ENCODE measurements at places on chromosomes 1 and 21.

GRCh38 chr1:7679873-7680206, 91.3 kb upstream of the VAMP3 start:
- DNase-seq, result no peak

DNA sequence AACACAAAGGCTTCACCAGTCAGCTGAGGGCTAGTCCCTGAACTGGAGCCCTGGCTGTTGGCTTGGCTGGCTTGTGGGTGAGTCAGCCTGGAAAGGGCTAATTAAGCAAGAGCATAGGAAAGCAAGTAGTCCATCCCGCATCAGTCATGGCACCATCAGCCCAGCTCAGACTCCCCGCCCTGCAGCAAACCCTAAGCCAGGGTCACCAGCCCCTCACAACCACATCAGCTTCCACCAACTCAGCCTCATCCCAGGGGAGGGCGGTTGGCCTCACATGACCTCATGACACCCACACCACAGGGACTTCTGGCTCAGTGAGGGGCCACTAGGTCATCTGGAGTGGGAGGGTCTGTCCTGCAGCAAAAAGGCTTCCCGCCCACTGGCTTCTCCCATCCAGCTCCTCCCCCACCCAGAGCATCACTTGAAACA, 7.0 kb upstream of the SPATC1L start:
- DNase-seq, result no peak

DNA sequence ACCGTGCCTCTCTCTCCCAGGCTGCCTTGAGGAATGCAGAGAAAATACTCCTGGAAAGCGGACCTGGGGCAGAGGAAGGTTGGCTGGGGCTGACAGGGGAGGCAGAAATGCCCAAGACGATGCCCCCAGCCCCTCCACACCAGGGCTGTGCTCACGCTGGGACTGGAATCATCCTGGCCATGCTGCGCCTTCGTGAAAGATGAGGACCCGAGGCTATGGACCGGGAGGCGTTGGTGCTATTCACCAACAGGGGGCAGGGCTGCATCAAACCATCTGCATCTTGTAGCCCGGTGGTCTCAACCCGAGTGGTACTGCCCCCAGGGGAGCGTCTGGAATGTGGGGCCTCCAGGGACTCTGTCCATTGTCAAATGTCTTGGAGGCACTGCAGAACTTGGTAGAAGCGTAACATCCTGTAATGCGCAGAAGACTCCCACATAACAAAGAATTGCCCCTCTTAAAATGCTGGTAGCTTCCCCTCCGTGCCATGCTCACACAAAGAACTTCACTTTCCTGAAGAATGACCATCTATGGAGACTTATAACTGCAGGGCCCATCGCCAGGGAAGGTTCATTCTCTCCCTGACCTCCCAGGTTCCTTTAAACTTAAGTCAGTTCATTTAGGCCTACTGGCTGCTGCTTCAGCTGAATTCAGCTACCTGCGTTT, 251.2 kb downstream of the RRAGC start:
- no peak for DNase-seq

- no peak for DNase-seq
Measured at GRCh38 chr21:15211491-15212133, 146.8 kb upstream of the NRIP1 start.

DNA sequence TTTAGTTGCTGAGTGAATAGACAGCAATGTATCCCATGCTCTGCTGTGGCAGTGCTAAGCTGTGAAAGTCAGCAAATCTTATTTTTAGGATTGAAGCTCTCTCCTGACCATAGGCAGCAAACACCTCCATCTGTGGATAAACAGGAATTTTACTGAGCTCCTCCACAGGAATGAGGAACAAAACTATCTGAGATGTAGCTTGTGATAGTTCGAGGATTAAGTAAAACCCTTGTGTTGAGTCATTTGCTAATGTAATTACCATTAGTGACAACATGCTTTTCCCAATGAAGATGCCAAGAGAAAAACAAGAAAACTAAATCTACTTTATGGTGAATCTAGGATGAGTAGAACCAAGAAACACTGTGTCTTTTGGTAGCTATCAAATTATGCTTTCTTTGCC, 122.7 kb downstream of the CLEC20A start:
- DNase-seq, result no peak

DNA sequence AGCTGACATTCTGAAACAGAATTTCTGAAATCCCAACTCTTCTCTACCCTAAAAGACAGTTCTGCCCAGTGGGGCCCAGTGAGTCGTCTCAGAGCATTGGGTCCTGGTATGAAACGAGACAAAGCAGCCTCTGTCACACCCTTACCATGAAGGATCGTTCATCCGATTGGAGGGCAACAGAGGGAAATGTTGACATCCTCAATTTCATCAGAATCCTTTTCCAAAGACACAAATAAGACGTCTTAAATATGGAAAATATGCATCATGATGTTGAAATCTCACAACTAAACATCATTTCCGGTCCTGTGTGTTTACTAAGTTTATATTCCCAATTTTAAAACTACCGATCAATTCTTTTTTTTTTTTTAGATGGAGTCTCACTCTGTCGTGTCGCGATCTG, 112.1 kb upstream of the SLC45A1 start:
- no peak for DNase-seq

DNA sequence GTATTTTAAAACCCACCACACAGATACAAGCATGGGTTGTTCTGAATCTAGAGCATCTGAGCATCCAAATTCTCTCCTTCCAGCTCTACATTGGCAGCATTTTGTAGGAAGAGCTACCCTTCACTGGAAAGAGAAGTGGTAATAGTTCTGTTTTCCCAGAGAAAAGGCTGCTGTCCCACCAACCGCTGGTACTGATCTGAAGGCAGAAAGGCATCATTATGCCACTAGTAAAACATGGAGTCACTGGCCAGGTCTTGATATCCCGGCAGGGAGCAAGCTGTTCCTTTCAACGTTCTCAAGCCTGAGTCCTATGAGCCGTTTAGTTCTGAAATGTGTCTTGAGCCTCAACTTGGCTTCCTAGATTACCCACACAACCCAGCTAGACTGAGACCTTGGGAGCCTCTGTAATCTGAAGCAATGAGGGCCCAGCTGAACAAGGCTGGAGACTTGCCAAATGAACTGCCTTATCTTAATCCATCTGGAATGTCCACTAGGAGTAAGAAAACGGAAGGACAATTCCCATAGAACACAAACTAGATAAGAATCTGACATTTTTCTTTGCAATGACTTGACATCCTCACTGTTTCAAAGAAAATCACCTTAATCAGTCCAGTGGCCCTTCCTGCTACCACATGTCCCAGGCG, 116.8 kb downstream of the KCNH1 start:
- no peak for DNase-seq

DNA sequence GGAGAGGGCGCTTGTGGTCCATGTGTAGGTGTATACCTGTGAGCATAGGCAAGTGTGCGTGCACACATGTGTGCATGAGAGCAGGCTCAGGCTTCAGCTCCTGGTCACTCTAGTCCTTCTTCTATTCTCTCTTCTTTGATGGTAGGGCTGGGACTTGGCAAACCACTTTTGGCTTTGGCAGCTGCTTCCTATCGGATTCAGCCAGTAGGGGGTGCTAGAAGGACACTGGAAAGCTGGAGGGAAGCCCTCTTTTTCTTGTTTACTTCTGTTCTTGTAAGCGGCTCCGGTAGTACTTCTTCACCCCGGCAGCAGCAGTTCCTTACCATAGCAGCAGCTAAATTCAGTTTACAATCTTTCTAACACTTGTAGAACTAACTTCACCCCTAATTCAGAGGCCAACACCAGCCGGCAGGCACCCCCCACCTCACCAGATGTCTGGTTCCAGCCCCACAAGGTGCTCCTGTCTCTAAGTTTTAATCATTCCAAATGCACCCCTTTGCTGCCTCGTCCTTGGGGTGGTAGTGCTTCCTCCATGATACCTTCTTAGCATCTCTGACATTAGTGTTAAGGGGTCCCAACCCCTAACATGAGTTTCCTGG, 25.1 kb downstream of the NENF start:
- peak; percentile 37 for DNase-seq
